Uterus (tissue), 4 donors: ENCODE measurements at places on chromosomes 12 and 14. TPM values are rescaled to one million over a fixed set of nuclear protein-coding genes. Genes with fewer than 3 reads are reported as not detected.

GRCh38 chr12:8120072-8120713 lies 3.2 kb upstream of the CLEC4A start:
- H3K27ac ChIP-seq: no peak overlapping the region
- H3K4me3 ChIP-seq: no peak overlapping the region
- no peaks in the 10 kb centered on the region for H3K36me3 ChIP-seq
- no peaks in the 10 kb centered on the region for H3K27me3 ChIP-seq
- H3K4me1 ChIP-seq: no peaks in the 10 kb centered on the region
- DNase-seq: no peak

GRCh38 chr12:57872362-57872761 lies 25.8 kb upstream of the CTDSP2 start:
- no peak for DNase-seq
- H3K27ac ChIP-seq: no peak overlapping the region
- no peaks in the 10 kb centered on the region for H3K27me3 ChIP-seq

DNA sequence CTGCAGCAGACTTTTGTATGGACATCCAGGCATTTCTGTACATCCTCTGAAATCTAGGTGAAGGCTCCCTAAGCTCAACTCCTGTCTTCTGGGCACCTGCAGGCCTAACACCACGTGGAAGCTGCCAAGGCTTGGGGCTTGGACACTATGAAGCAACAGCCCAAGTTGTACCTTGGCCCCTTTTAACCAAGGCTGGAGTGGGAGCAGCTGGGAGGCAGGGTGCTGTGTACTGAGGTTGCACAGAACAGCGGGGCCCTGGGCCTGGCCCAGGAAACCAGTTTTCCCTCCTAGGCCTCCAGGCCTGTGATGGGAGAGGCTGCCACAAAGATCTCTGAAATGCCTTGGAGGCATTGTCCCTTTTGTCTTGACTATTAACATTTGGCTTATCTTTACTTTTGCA lies 214.4 kb upstream of the LRIG3 start:
- no peaks in the 10 kb centered on the region for H3K36me3 ChIP-seq
- no peak overlapping the region for H3K27ac ChIP-seq
- H3K4me3 ChIP-seq: no peak overlapping the region
- no peaks in the 10 kb centered on the region for H3K4me1 ChIP-seq
- DNase-seq: no peak

DNA sequence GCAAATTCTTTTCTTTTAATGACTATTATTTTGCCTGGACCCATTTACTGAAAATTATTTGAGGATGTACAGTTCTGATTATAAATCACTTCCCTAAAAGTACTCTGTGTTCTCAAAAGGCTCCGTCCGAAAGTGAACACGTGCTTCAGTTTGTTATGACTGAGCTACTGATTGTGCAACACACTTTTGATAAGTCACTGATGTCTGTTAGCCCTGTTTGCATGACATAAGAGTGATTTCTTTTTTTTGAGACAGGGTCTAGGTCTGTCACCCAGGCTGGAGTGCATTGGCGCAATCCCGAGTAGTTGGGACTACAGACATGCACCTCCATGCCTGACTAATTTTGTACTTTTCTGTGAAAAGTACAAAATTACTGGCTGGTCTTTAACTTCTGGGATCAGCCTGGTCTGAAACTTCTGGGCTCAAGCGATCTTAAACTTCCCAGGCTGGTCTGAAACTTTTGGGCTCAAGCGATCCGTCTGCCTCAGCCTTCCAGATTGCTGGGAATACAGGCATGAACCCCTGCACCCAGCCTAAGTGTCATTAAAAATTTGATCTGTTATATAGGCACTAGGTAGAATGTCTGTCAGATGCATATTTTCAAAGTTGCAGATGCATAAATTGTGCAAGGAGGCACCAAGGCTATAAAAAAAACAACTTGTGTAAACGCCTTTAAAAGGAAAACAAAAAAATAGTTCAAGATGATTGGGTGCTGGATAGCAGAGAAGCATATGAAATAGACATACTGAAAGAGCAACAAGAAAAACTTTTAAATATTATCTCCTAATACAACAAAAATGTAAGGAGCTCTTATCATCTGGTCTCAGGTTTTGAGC lies 111.5 kb downstream of the SRGAP1 start:
- H3K27ac ChIP-seq: peak overlapping the region; percentile 67
- no peaks in the 10 kb centered on the region for H3K27me3 ChIP-seq
- H3K4me3 ChIP-seq: no peak overlapping the region
- H3K36me3 ChIP-seq: no peaks in the 10 kb centered on the region
- H3K4me1 ChIP-seq: no peaks in the 10 kb centered on the region

AMHR2 gene
- 0.52 TPM for total RNA-seq

DNA sequence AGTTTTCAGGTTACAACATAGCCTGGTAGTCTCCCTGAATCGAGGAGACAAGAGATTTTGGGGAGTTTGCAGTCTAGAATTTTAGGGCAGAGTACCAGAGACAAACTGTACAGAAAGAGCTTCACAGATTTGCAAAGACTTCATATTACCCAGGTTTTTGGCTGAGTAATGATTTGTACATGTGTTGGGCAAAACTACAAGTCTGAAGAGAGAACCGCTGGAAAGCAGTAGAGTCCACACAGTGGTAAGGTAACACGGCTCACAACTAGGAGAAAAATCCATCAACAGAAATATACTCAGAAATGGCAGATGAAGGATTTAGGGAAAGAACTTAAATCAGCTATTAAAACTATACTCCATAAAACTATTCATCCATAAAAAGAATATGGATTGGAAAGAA lies 25.7 kb downstream of the FBXO33 start:
- no peak overlapping the region for H3K27ac ChIP-seq
- no peak for DNase-seq
- no peaks in the 10 kb centered on the region for H3K4me1 ChIP-seq
- no peaks in the 10 kb centered on the region for H3K27me3 ChIP-seq
- no peak overlapping the region for H3K4me3 ChIP-seq
- H3K36me3 ChIP-seq: no peaks in the 10 kb centered on the region

DNA sequence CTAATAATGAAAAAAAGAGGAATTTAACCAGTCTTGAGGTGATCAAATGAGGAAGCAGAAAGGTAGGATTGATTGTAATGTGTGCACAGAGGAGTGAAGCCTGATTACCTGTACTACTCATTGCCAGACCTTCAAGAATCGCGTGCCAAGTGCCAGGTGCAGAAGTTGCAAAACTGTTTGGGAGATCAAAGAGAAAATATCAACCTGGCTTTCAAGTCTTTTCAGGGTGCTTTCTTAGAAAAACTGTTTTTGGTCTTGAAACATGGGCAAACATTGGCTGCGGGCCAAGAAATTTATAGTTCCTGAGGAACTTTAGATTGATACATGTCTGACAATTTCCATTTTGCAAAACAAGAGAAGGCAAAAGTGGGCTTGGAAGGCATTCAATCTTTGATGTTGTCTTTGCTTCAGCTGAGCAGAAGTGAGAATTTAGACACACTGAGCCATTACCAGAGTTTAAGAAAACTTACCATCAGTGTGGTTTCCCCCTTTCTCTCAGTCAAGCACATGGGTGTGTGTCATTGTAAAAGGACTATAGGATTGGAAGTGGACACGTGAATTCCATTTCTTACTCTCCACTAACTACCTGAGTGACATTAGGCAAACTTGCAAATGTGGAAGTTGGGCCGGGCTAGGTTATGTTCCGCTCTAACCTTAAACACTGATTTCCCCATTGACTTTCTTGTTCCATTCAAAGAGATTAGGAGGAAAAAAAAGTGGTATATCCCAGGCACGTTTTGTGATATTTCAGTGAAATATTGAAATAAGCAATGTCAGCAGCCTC lies 486.2 kb downstream of the DIO2 start:
- H3K27me3 ChIP-seq: no peaks in the 10 kb centered on the region
- H3K4me3 ChIP-seq: no peak overlapping the region
- no peak for DNase-seq

DNA sequence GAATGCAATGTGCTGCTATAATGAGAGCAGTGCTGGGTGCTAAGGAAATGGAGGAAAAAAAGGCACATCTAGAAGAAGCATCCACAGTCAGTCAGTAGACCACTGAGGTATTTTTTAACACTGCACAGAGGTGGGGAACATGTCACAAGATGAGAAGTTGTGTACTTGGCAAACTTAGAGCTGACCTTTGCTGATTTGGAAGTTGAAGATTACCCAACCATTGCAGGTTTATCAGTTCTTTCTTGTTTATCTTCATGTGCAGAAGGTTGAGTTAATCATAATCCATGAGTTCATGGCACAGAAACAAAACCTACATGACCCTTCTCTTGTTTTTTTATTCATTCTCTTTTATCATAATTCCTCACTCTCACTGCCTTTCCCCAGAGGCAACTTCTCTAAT lies 3.2 kb upstream of the PAH start:
- no peaks in the 10 kb centered on the region for H3K36me3 ChIP-seq
- no peak overlapping the region for H3K27ac ChIP-seq
- no peak overlapping the region for H3K4me3 ChIP-seq
- no peaks in the 10 kb centered on the region for H3K4me1 ChIP-seq

DNA sequence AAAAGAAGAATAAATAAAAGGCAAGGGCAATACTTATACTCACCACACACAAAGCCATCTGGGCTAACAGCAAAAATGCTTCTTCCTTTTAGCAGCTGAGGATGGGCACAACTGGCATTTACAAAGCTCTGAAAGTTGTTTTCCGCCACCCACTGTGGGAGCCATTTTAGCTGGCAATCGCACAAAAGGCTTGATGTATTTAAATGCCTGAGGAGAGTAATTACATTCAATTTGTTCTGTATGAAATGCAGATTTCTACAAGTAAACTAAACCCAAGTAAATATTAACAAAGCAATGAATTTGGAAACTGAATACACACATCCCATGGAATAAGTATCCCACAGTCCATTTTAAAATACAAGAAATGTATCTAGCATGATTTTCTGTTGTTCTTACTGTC lies 37.5 kb downstream of the LRIG3 start:
- DNase-seq: no peak
- no peak overlapping the region for H3K4me3 ChIP-seq
- no peaks in the 10 kb centered on the region for H3K36me3 ChIP-seq
- no peaks in the 10 kb centered on the region for H3K4me1 ChIP-seq
- H3K27ac ChIP-seq: no peak overlapping the region

GRCh38 chr12:131929581-131930456 lies 743 bp downstream of the PUS1 start:
- H3K4me1 ChIP-seq: no peaks in the 10 kb centered on the region
- no peak for DNase-seq
- no peaks in the 10 kb centered on the region for H3K36me3 ChIP-seq
- H3K27me3 ChIP-seq: no peaks in the 10 kb centered on the region

- no peaks in the 10 kb centered on the region for H3K27me3 ChIP-seq
- no peaks in the 10 kb centered on the region for H3K36me3 ChIP-seq
- no peak for DNase-seq
- H3K4me1 ChIP-seq: peaks cover 10% of the 10 kb centered on the region
- no peak overlapping the region for H3K4me3 ChIP-seq
- H3K27ac ChIP-seq: no peak overlapping the region
These were observed 4.8 kb downstream of the SLC38A1 start for GRCh38 chr12:46264057-46264456.

DNA sequence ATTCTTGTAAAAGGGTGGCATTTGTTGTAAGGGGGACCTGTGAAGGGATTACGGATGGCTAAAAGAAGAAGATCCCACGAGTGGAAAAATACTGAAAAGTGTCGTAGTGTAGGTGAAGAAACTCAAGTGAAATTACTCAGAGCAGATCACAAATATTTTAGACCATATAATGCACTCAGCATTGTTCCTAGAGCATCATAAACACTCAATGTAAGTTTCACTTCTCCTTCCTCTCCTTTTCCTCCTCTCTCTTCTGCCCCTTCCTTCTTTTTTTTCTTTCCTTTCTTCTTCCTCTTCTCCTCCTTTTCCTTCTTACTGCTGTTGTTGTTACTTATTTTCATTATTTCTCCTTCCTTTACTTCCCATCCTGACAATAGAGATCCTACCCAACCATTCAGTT lies 445.6 kb downstream of the ADAMTS20 start:
- DNase-seq: no peak
- H3K36me3 ChIP-seq: no peaks in the 10 kb centered on the region
- H3K4me3 ChIP-seq: no peak overlapping the region
- no peaks in the 10 kb centered on the region for H3K4me1 ChIP-seq
- no peaks in the 10 kb centered on the region for H3K27me3 ChIP-seq
- no peak overlapping the region for H3K27ac ChIP-seq
